ENCODE measurements at places on chromosomes 7 and 10.
A peak's percentile ranks its signal among the peaks of the same experiment; 100 is the strongest.

DNA sequence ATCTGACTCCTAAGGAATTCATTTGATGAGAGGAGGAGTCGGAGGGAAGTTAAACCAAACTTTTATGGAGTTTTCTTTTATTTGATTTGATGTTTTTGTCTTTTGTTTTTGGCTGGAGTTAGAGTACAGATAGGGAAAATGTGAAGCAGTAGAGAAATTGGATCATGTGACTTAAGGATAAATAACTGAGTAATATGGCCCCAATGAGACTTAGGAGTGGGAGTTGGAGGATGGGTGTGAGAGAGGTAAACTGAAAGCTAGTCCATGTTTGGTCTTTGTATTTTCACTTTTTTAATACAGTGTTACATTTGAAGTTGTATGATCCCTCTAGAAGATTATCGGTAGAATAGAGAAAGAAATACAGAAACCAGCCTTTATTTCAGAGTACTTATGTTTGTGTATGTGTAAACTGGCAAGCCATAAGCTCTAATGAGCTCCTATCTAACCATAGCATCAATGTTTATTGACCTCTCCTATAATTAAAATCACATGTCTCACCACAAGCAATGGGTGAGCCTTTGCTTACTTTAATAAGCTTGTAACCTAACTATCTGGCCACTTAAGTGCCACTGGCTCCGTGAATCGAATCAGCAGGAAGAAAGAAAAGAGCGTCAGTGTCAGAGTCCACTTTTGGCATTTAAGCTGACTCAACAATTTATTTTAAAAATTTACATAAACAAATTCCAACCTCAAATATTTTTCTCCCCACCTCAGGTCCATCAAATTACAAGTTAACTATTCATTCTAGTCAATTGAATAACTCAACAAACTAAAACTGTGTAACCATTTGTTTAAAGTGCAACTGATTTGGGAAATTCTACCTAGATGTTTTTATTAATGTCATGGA lies 113.8 kb downstream of the EPDR1 start:
- no peak for DNase-seq

GRCh38 chr10:116082206-116082605 lies 190.8 kb downstream of the GFRA1 start:
- DNase-seq: no peak

DNA sequence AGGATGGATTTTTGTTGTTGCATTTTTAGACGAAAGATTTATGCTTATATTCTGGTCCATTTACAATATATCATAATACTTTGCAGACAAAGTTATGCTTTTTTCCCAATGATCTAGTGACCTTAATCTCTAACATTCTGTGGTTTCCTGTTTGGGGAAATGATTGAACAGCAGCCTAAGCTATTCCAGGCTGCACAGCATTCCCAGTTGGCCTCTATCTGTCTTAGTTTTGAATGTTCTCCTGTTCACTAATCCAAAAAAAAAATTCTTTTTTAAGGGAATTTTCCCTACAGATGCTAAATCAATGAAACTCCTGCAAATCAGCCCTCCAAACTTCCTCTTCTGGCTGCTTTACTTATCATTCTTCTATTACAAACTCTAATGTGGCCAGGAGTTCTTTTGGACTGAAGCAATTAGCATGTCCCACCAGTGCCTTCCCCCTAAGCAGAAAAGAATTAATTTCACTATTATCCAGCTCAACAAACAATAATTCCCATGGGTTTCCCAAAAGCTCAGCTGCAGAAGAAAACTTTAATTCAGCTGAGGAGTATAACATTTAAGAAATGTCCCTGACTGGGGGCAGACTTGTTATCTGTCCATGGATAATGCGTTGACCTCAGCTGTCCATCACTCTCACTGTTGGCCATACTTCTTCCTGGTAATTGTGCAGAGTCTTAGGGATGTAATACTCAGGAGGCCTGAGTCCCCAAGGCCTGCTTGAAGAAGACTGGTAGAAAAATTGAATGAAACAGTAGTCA lies 81.9 kb upstream of the TRIL start:
- no peak for DNase-seq

DNA sequence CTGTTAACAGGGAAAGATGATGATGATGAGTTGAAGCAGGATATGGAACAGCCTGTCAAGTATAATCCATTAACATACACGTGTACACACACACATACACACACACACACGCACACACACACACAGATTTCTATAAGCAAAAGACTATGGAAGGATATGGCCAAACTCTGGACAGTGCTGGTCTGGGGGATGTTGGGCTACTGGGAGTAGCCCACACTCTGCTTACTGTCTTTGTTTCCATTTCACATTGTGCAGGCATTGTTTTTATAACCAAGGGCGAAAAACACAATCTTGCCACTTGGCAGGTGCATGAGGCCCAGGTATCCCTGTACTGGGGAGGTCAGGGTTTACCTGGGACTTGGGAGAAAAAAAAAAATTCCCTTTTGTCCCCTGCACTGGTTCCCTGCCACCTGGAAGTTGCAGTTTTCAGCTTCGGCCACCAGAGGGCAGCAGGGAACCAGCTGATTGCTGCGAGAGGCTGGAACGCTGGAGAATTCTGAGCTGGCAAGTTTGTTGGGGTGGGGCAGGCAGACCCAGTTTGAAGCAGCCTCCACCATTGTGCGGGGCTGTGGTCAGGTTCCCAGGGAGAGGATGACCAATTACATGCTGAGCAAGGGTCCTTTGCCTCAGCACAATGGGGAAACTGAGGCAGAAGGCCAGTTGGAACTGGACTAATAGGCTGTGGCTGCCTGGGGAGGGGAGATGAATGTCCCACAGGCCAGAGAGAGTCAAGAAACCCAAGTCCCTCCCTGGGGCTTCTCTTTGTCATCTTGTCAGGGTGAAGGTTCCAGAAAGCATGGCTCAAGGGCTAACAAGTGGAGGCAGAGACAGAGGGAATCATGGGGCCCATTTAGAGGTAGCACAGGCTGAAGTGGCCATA lies 27.3 kb downstream of the PPIF start:
- DNase-seq: peak; percentile 37

DNA sequence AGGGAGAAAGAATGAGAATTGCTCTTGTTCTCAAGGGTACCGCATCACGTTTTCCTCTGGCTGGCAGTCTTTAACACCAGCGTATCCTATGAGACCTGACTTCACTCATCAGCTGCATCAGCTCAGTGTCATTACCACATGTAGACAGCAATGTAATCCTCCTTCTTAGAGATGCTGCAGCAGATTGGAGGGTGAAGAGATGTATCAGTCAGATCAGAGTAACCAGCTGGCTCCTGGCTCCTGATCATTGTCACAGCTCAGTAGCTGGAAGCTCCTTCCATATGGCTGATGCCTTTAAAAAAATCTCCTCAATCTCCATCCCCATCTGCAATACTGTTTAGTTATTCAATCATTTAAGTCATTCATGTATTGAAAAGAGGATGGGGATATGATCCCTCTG lies 39.7 kb upstream of the EPHB6 start:
- no peak for DNase-seq

- no peak for DNase-seq
Measured at GRCh38 chr10:71694567-71694968, 25.0 kb downstream of the C10orf105 start.

DNA sequence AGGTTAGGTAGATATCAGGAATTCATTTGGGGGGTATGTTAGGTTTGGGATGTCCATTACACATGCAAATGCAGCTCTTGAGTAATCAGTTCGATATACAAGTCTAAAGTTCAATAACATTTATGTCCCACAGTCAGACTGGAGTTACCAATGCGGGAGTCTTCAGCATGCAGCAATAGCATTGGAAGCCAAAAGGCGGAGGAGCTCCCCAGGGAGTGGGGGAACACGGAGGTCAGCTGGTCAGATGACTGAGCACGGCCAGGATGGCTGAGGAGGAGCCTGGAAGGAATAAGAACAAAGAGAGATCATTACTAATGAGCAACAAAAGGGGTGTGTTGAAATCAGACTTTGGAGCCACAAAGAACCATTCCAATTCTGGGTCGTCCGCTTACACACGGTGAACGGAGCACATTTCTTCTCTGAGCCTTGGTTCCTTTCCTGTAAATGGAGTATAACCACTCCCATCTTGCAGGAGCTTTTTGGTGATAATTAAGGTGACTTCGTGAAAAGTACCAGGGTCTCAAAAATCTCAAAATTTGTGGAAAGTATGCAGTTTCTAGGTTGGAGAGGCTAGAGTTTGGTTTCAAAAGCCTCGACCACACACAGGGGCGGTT lies 478 bp upstream of the ZNF22 start:
- DNase-seq: peak; percentile 28

DNA sequence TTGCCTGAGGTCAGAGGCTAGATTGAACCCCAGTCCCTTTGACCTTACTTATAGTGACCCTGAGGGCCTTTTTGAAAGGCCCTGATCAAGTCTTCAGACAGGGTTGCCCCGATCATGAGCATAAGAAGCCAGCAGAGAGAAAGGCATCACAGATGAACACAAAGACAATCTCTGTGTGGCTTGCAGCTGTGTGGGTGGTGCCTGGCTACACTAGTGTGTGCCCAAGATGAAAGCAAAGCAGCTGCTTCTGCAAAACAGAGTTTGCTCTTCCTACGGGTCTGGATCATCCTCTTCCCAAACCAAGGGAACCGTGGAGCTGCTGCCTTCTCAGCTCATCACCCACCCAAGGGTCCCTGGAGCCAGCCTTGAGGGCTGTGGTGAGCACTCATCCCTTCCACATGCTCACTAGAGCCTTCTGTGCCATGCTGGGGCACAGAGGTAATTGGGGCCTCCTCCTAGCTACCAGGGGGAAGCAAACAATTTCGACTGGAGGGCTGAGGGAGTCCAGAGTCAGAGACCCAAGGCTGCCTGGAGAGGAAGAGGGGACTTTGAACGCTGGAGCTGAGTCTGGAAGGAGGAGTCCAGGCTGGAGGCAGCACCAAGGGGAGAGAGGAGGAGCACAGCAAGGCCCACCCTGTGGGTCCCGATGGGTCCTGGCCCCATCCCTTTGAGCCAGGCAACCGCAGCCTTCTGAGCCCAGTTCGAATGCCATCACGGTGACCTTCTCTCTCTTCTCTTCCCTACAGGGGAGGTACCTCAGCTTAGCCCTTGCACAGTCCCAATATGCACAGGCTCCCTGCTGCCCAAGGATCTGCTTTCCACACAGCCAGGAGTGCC lies 42.3 kb downstream of the ANTXRL start:
- no peak for DNase-seq

DNA sequence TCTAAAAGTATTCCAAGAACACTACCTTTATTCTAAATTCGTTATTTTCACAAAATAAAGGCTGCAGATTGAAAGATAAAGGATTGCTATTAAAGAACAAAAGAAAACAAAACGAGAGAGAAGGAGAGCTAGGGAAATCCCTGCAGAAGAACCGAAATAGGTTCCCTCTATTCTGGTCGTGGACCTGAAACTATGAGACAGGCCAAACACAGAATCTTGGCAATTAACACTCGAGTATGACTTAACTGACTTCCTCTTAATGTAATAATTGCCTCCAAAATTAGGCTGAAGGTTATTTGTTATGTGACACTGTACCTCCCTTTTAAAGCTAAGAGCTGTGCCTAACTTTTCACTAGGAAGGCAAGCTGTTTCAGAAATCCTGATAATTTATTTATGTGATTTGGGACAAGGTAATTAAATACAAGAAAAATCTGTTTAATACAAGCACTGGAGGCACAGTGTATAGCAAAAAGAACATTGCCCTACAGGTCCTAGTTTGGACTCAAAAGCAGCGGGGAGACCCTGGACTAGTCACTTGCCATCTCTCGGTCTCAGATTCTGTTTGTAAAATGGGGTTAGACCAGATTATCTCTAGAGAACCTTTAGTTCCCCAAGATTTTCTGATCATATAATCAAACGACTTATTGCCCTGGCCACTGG lies 11.6 kb downstream of the NAMPT start:
- DNase-seq: no peak

GRCh38 chr10:98131619-98132018 lies 2.8 kb upstream of the R3HCC1L start:
- DNase-seq: no peak

- DNase-seq: no peak
Measured at GRCh38 chr7:42194238-42194637, 42.8 kb downstream of the GLI3 start.

DNA sequence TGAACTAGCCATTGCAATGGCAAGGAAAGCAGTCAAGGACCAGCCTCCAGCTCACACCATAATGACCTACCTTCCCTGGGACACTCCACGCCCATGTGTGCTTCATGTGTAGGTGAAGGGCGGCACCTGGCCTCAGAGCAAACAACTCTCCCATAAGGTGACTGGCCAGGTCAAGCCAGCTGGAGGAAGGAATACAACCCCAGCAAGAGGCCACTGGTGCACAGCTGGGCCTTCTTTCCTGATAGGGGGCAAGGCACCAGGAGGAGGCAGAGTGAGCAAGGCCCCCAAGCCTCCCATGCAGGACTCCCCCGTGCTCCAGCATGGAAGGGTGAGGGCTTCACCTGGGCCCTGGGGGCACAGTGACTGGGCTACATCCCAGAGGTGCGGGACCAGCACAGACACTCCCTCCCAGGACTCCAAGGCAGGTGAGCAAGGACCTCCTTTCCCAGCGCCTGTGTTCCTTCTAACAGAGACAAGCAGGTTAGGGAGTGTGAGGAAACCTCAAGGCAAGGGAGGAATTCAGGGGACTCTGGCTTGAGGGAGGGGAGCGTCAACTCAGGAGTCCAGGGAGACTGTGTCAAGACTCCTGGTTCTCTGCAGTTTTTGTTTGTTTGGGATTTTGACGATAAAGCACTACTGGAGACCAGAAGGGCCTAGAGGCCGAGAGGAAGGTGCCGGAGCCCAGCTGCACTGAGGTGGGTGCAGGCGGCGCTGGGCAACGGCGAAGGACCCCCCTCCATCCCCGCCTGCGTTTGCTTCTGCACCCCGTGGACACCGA lies 1.7 kb downstream of the PTPRN2 start:
- DNase-seq: no peak

DNA sequence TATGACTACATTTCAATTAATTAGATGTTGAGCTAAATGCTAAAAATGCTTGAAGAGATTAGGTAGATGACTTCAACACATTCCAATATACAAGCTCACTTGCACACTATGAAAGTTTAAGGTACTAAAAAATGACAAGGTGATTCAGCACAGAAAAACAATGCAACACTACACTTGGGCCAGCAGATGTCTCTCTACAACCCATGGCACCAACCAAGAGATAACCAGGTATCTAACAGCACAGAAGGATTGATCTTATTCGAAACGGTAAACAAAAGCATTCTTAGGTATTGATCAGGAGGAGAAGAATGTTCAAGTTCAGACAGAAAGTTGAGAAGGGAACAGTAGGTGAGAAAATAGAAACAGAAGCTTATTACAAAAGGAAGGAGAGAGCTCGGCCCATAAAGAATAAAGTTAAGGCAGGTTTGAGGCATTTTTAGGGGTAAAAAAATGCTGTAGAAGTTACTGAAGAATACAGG lies 248.2 kb upstream of the KLF14 start:
- DNase-seq: no peak

DNA sequence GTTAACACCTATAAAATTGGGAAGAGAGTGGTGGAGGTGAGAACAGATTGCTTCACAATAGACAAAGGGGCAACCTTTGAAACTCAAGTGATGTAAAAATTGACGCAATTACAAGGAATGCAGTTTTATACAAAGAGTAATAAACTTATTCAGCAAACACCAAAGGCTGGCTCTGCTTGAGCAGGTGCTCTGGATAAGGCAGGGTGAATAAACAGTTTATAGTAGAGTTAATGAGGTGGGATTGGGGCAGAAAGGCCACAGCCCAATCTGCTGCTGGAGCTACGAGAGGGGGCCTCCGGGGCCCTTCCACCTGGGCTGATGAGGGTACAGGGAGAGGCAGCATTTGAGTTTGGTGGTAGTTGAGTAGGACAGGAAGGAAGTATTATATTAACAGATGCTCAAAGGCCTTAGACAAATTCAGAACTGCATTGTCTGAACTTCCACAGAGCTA lies 6.0 kb downstream of the MUC12 start:
- no peak for DNase-seq

- no peak for DNase-seq
Measured at GRCh38 chr10:51743146-51743545, 43.8 kb upstream of the CSTF2T start.

- DNase-seq: no peak
Measured at GRCh38 chr7:23335136-23335535, 36.0 kb downstream of the MALSU1 start.
